Globus pallidus (tissue), 1 donor: ENCODE measurements at places on chromosomes 12 and 14.

- DNase-seq = no peak
These were observed 21.0 kb upstream of the RIC8B start for GRCh38 chr12:106753526-106753925.

DNA sequence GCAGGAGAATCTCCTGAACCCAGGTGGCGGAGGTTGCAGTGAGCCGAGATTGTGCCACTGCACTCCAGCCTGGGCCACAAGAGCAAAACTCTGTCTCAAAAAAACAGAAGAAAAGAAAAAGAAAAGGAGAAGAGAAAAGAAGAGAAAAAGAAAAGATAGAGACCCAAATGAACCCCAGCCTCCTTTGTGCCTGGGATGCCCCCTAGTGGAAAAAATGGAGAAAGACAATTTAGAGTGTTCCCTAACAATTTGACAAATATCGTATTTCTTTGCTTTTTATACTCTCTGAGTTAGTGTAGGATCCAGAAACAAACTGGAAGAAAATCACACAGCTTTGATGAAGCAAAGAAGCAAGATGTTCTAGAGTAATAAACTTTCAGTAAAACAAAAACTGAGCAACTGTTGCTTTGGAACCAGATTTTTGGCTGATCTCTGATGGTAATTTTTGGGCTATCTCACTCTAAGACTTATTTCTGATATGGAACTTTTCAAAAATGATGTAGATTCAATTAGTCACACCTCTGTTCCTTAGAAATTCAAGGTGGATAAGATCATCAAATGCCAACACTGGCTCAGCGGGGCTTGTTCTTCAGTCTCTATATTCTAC lies 18.6 kb upstream of the PRKAB1 start:
- no peak for DNase-seq

GRCh38 chr12:93908846-93909567 lies 231.8 kb downstream of the CRADD start:
- DNase-seq = peak; percentile 35

DNA sequence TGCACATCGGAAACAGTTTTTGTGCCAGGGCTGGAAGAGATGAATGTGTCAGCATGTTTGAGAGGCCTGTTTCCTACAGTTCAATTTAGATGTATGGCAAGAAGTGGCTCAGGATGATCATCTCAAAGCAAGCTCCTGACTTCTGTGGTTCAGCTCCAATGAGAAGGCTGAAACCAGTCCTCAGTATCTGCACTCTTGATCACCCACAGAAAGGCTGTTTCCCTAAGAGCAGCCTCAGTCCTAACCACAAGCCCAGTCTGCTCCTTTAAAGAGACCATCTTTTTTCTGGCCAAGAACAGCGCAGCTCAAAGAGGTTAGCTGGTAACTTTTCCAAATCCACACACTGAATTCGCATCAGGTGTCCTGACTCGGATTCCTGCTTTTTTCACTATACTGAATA lies 19.2 kb downstream of the CSRP2 start:
- DNase-seq = no peak

DNA sequence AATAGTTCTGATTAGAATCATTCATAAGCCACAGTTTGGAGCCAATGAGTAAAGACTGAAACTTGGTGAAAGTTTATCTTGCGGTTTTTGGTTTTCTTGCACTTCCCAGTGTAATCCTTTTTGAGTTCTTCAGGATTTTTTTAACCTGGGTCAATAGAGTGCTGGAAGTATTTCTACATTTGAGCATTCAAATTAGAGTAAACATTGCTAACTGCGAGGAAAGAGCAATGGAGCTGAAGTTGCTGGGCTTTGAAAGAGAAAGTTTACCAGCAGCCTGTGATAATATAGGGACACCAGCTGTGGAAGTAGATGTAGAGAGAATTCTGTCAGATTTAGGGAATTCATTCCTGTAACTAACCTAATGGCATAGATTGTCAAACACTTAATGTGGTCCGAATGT lies 30.3 kb downstream of the ANO6 start:
- DNase-seq = no peak

DNA sequence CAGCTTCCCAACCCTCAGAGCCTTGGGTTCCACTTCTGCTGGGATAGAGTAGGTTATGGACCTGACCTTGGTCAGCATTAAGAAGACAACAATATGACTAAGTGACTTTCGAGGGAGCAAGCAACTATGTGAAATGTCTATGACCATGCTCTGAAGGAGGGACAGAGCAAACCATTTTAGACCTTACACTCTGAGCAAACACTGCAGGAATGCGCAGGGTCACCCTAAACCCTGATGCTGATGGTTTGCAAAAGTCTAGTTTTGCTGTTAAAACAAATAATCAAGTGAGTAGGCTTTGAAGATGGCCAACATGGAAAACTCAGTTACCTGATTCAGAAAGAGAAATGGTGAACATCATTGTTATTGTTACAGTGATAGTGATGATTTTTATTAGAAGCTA lies 8.7 kb downstream of the ZCCHC8 start:
- no peak for DNase-seq

GRCh38 chr12:65922077-65922476 lies 97.8 kb downstream of the HMGA2 start:
- no peak for DNase-seq

DNA sequence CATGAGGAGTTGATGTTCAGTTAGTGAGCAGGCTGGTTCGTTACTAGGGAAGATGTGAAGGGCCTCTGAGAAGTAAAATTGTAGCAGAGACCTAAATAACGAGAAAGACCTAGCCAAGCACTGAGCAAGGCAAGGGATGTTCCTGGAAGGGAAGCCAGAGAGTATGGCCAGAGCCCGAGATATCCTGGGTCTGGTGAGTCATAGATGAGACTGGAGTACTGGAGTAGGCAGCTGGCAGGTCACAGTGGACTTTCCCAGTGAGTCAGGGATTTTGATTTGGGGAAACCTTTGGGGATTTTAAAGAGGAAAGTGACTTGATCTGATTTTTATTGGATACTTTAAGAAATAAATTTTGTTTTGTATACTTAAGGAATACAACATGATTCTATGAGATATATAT lies 369.0 kb downstream of the DIO2 start:
- no peak for DNase-seq

DNA sequence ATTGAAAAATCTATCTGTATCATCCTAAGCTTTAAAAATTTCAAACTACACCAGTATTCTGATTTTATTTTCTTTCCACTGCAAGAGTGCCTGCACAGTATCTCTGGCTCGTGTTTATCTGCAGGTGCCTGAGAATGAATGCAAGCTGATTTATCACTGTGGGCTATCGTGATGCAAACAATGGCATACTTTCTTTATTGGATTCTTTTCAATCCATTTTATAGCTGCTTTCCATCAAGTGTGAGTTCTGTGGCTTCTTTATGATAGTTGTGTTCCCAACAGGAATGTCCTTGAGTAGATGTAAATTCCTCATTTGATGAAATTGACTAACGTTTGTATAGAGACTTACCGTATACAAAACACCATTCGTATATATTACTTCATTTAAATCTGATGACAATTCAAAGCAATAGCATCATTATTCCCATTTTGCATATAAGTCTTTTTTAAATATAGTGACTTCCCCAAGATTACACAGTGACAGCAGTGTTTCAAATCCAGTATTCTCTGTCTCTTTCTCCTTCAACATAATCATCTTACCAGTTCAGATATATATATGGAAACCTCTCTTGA lies 160.3 kb upstream of the ABCD2 start:
- DNase-seq = no peak

DNA sequence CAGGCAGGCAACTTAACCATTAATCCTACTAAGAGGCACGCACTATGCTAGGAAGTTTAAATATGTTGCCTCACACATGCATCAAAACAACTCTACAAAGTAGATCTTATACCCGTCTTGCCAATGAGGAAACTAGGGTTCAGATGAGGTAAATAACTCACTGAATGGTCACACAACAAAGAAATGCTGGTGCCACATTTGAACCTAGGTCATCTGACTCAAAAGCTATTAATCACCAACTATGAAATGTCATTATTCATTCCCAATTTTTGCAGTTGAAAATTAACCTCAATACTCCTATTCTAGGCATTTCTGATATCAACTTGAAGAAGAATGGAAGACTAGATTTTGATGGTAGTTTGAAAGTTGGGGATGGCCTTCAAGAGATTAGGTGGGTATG lies 2.8 kb upstream of the PYROXD1 start:
- DNase-seq = no peak

DNA sequence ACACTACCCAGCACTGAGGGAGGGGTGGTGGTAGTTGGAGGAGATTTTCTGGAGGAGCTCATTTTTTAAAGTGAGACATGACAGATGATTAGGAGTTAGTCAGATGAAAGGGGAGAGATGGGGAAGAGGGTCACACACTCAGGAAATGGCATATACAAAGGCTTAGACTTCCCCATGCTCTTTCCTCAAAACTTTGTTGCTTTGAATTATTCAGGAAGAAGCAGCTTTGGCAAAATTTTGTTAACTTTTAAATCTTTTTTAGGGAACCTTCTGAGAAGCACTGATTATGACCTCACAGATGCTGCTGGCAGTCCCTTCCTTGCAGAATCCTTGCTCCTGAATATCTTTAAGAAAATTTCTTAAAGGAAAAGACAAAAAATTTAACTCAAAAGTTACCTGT lies 19.8 kb downstream of the ALDH6A1 start:
- DNase-seq = no peak

DNA sequence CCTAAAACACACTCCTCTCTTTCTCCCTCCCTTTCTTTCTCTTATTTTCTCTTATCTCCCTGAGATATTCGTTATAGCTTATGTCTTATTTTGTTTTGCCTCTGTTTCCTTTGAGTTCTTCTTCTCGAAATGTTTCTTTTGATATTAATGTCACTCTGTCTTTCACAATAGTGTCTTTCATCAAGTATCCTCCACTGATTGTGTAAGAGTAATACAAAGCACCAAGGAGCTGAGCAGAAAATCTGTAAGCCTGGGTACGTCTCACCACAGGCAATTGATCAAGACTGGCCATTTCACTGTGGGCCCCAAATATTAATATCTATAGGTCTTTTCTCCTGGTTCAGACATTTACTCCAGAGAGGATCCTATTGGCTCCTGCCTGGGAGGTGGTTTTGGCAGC lies 4.8 kb upstream of the LYZ start:
- no peak for DNase-seq

DNA sequence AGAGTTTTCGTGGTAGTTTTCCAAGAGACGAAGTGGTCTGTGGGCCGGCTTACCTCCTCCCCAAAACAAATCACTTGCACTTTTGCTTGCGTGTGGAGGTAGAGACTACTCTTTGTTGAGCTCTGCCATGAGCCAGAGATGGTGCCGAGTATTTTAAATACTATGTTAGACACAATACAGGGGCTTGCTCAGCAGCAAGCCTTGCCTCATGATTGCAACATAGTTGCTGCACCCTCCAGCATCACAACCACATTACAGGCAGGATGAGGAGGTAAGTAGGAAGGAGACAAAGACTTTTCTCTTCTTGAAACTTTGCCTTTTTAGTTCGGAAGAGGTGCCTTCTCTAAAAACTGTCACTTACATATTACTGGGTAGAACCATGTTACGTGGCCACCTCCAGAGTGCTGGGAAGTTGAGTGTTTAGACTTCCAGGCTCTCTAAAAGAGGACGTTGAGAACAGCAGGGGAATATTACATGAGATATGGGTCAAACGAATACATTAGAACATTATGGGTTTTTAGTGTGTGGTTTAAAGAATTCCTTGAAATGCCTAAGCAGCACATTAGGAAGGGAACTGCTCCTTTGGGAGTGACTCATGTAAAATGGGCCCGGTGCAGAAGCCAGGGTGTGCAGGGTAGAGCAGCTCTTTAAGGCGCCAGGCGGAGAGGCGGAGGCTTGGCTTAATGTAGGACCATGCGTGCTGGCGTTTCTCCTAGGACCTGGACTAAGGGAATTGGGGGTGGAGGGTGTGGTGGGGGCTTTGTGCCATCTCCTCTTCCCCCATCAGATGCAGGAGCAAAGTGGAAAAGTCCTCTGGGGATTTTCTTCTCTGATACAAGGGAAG lies 110.6 kb upstream of the PRMT8 start:
- DNase-seq = no peak
